ENCODE measurements at places on chromosomes 6 and 20. TPM values are rescaled to one million over a fixed set of nuclear protein-coding genes. Genes with fewer than 3 reads are reported as not detected.

The SYTL3 gene
- total RNA-seq, result 97.8 TPM

The FOXP4 gene
- total RNA-seq, result 11.3 TPM

The HMGCLL1 gene
- not detected for total RNA-seq

The TRIM40 gene
- not detected for total RNA-seq

All from activated naive CD8-positive, alpha-beta T cell treated with anti-CD3 and anti-CD28 coated beads for 36 hours (primary cell).